ENCODE measurements at places on chromosomes 16 and 17.

DNA sequence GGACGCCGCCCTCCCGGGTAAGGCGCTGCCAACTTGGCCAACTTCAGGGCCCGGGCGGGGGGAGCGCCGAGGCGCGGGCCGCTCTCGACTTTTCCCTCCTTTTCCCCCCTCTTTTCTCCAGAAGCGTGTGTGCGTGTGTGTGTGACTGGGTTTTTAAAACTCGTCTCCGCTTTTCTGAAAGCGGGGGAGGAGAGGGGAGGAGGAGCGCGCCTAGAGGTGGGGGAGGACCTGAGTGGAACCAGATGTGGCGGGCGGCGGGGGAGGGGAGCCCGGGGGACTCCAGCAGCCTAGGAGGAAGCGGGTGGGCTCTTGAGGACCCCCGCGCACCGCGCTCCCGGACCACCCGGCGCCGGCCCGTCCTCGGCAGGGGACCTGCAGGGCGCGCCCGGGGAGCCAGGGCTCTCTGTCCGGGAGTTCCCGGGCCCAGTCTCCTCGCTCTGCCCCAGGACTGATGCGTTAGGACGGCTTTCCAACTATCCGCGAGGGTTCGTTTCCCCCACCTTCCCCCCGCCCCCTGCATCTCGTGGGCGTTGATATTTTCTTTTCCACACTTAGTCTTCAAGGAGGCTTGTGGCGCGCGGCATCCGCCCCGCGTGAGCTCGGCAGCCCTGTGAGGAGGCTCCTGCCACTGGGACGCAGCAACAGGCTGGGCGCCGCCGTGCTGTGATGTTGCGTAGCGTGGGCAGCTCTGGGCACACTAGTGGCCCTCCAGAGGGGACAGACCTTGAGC lies 599 bp downstream of the MRC2 start:
- peak; percentile 83 for DNase-seq

- DNase-seq = no peak
Observed at GRCh38 chr17:64531955-64532371, 25.2 kb downstream of the CEP95 start.

GRCh38 chr17:79831265-79832217 lies 7.7 kb downstream of the CBX4 start:
- DNase-seq = peak; percentile 80

DNA sequence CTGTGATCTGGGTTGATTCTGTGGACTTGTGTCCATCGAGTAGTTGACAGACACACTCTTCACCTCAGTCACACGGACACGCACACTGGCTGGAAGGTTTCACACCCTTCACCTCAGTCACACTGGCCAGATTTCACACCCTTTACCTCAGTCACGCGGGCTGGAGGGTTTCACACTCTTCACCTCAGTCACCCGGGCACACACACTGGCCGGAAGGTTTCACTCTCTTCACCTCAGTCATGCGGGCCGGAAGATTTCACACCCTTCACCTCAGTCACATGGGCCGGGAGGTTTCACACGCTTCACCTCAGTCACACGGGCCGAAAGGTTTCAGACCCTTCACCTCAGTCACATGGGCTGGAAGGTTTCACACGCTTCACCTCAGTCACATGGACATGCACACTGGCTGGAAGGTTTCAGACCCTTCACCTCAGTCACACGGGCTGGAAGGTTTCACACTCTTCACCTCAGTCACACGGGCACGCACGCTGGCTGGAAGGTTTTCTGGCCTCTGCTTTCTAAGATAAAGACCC lies 96.2 kb downstream of the PGS1 start:
- no peak for DNase-seq

DNA sequence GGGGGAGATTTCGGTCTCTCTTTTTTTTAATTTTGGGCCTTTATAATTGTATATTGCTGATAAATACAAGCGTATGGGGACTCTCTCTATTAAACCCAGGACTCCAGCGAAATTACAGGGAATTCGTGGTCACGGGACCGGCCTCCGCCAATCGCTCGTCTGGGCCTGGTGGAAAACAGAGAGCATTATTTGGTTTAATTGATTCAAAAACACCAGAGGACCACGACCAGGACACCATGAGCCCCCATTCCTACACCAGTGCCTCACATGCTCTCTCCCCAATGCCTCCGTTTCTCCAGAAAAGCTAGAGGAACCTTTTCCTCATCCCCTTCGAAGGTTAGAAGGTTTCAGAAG lies at the start of gene HOXB2:
HOXB2 (minus strand) TSS at position 88 of the 354 bp plus-strand sequence. CDS start 198 bp downstream, outside the sequence.
- peak; percentile 20 for DNase-seq

- no peak for DNase-seq
Observed at GRCh38 chr16:12171206-12171605, 194.7 kb downstream of the SNX29 start.

DNA sequence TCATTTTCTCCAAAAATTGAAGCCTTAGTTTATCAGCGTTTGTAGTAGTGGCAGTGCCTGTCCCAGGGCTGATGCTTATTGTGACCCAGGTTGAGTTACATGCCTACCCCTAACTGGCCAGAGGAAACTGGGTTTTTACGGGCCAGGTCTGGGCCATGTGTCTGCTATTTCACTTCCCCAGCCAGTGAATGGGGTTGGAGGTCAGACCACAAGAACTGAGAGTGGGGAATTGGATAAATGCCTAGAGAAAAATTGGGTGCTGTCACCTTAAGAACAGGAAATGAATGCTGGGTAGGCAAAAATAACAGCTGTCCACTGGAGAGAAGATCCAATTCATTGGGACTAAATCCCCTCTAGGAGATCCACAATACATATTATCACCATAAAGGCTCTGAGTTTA lies 5.2 kb downstream of the ADPRM start:
- DNase-seq = peak; percentile 7

- DNase-seq = no peak
Observed at GRCh38 chr16:7366041-7366440, 33.4 kb downstream of the RBFOX1 start.

GRCh38 chr16:85836706-85837582 lies 37.4 kb downstream of the COX4I1 start:
- DNase-seq = no peak

GRCh38 chr17:205148-205669 lies 23.8 kb upstream of the DOC2B start:
- DNase-seq = peak; percentile 52

DNA sequence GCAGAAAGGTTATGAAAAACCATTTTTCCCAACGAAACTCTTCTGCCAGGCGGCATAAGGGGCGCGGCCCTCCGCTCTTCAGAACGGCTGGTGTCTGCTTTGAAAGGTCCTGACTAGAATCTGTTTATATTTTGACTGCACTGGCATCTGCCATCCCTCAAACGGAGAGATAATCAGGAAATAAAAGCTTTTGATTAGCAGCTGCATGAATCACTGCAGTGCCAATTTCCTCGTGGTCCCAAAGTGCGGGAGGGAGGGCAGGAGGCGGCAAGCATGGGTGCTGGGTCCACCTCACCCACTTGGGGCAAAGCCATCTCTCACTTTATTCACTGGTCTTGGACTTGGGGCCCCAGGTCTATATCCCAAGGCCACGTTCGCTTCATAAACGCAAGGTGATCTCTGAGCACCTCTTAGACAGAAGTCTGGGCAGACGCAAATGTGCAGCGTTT lies 49.7 kb downstream of the TBC1D16 start:
- no peak for DNase-seq

DNA sequence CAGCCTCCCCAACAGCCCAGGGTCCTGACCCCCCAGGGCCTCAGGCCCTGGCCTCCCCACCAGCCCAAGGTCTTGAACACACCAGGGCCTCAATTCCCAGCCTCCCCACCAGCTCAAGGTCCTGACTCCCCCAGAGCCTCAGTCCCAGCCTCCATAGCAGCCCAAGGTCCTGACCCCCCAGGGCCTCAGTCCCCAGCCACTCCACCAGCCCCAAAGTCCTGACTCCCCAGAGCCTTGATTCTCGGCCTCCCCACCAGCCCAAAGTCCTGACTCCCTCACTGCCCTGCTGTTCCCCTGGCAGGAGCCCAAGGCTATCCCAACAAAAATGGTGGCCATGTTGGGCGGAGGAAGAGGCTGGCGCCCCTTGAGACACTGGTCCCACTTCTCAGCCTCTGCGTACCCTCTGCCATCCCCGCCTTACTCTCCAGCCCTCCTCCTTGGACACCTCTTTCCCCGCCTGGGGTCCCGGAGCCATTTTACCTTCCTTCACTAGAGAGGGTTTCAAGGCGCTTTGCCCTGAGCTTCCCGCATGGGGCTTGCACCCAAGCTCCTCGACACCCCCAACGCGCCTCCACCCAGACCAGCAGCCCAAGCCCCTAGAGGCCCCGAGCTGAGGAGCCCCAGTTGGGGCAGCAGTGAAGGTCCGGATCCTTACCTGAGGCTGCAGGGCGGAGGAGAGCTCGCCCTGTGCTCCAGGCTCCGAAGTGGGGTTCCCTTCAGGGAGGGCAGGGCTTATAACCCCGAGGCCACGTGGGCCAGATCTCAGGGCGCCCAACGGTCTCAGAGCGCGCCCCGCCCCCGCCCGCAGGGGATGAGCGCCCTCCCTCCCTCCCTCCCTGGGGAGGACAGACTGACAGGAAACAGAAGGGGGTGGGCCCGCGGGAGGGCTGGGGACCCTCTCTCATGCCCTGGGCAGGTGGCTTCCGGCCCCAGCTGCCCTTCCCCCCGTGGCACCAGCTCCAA lies 3.5 kb upstream of the TSPOAP1 start:
- no peak for DNase-seq

DNA sequence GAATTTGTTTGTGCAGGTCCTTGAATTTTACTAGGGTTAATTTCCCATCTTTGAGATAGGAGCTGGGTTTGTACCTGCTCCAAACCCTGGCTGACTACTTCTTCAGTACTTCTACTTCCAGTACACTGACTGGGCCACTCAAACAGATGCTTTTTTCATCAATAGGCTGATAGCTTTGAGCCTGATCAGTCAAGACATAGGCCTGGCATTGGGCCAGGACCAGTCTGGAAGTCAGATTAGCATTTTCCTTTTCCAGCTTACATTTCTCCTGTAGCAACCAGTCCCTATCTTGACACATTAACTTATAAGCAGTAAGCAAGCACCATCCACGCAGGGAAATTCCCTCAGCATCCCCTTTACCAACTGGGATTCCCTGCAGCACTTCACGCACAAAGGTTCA lies 7.5 kb upstream of the TMEM101 start:
- DNase-seq = no peak

DNA sequence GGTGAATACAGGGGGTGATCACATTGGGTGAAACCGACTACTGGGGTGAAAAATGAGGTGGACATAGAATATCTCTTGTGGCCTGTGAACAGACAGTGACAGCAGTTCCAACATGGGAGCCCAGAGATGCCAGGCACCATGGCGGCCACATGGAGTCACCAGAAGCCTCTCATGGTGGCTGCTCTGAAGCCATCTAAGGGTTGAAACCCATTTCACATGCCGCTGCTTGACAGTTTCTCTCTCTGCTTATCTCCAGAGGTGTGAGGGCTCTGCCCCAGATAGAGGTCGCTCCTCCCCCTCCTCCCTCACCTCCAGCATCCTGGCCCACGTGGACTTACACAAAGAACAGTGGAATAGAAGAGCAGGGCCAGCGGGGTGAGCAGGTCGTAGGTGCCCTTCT lies 37.9 kb upstream of the PIK3R6 start:
- DNase-seq = no peak

DNA sequence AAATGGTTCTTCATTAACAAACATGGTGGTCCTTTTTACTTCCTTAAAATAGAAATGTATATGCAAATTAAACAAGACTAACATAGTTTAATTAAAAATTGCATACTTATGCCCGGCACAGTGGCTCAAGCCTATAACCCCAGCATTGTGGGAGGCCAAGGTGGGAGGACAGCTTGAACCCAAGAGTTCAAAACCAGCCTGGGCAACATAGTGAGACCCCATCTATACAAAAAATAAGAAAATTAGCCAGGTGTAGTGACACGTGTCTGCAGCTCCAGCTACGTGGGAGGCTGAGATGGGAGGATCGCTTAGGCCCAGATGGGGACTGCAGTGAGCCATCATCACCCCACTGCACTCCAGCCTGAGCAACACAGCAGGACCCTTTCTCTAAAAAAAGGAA lies 18.4 kb downstream of the CDC27 start:
- no peak for DNase-seq

DNA sequence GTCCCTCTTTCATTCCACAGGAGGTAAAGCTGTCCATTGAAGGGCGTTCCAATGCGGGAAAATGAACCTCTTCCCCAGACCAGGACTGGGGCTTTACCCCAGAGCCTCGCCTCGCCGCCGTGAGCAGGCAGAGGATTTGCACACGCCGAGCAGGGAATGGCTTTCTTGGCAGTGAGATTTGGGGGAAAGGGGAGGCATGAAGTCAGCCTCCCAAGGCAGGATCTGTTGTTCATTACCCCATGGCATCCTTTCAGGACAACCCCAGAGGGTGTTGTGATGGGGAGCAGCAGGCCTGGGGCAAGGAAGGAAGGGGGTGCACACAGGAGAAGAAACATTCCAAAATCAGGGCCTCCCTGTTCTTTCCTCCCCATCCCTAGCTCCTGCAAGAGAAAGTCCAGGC lies 6.0 kb downstream of the ATXN1L start:
- DNase-seq = no peak

DNA sequence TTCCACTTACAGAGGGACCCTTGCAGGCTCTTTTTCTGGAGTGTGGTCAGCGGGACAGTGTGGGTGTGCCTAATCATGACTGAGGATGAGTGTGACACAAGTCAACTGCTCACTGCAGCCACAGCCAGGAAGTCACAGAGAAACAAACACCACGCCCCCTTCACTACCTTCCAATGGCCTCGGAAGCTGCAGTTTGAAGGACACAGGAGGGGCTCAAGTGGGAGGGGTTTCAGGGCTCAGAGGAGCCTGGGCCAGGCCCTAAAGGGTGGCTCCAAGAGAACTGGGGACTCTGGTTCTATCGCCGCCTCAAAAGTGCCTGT lies 116.2 kb upstream of the SDK2 start:
- DNase-seq = no peak

GRCh38 chr17:74204474-74204873 lies 996 bp downstream of the RPL38 start:
- DNase-seq = no peak

- DNase-seq = no peak
Observed at GRCh38 chr17:50487213-50488096, 8.8 kb downstream of the RSAD1 start.

GRCh38 chr16:86040496-86040895 lies 141.5 kb downstream of the IRF8 start:
- DNase-seq = no peak

GRCh38 chr16:72530434-72530833 lies 358.5 kb upstream of the PMFBP1 start:
- DNase-seq = no peak

DNA sequence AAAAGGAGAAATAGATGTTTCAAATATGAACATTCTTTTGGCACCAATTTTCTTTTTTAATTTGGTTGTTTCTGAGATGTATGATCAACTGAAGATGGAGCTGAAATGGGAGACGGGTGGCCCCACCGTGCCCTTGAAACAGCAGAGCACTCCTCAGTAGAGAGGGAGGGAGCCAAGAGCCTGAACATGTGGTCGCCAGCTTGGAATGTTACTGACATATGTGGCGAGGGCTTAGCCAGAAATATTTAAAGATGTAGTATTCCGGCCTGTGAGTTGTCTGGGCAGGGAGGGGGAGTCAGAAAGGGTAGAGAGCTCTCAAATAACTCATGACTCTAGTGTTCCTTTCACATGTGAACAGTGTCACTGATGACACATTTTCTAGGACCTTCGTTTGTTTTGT lies 13.3 kb upstream of the MRC2 start:
- DNase-seq = peak; percentile 67

Measured in eye (tissue), 1 donor.